ENCODE measurements at places on chromosomes 4 and X.

DNA sequence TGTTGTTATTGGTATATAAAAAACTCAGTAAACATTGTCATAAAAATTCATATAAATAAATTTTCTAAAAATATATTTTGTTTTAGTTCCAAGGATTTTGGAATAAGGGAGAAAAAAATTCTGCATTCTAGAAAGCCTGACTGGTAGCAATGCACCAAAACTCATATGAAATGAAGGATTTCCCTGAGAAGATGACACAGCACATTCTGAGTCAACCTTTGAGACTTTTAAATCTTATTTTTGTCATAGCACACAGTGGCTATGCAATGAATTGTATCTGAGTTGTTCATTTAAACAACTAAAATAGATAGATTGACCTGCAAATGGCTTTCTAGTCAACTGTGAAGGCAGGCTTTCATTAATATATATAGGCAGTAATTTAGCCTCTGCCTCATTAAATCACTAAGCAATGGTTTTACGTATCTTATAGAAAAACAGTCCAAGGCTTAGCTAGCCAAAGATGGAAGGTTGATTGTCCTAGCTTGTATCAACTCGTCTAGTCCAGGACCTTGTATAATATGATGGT lies 239.1 kb upstream of the NEIL3 start:
- DNase-seq, result no peak

DNA sequence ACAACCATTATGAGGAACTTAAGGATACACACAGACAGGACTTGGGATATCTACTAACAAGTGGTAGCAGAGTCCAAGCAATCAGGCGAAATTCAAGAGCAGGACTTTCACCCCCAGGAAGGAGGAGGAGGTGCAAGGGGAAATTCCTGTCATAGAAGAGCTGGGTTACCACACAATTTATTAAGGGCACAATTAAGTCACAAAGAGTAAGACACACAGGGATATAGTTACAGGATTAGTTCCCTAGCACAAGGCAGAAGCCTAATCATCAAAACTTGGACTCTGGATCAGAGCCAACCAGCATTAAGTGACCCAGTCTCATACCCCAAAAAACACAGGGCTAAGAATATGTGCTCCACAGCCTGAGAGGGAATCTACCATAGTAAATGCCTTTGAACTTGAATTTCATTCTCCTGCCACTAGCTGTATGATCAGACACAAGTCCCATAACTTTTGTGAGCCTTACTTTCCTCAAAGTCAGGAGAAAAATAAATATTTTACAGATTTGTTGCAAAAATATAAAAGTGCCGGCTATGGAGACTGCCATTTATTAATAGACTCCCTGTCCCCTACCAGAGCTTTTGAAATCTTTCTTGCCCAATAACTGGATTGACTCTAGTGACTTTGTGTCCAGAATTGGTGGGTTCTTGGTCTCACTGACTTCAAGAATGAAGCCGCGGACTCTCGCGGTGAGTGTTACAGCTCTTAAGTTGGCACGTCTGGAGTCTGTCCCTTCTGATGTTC lies 87.0 kb downstream of the SYNPO2 start:
- no peak for DNase-seq

- no peak for DNase-seq
These were observed 177.7 kb upstream of the PPARGC1A start for GRCh38 chr4:24067367-24068193.

- DNase-seq, result no peak
These were observed 54.4 kb downstream of the KLHL13 start for GRCh38 chrX:118062048-118062789.

DNA sequence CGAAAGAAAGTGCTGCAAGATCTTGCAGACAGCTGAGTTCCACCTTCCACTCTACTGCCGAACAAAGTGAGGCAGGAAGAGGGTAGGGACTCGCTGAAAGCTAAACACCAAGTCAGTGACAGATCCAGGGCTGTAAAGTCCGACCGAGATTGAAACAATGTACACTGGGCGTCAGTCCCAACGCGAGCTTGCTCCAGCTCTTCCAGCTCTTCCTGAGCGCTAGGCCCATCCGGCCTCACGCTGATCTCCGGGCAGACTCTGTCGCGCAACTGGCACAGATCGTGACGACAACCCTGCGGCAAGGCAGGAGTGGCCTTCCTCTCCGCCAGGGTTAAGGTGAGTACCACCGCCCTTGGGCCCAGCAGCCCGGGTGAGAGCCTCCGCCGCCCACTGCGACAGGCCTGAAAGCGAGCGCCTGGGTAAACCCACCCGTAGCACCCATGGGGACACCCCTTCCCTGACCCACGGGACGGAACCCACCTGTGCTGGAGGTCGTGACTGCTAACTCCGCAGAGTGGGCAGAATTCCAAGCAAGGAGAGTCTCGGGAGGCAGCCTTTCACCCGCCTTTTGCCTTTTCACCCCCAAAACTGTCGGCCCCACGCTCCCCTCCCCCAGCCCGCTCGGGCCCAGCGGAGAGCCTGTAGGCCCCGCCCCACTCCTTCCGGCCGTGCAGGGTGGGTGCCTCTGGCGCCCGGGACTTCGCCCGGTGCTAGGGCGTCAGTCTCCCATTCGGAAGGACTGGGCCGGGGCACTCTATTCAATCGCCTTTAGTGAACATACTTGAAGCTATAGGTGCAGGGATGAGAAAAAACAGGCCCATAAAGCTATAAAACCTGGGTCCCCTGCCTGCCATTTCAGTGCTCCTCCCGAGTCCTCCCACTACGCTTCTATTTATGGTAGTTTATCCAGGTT lies at the start of gene TMLHE:
Gene TMLHE (minus strand): TSS at position 641 of the 913 bp plus-strand sequence. CDS start 67,676 bp downstream, outside the sequence.
- DNase-seq, result peak; percentile 28

DNA sequence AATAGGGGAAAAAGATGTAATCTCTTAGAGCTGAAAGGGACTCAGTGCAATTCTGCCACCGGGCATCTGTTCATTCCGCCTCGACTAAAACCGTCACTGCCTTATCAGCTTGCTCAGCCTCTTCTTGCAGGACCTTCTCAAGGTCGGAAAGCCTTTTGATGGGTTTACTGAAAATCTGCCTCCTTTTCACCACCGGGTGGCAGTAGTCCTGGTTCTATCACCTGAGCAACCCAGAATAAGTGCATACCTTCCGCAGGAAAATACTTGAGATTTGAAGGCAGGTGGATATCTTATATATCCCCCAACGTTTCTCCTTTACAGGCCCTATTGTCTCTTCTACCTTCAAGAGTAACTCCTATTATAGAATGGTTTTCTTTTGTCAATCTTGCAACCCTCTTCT lies 103.4 kb upstream of the PAK3 start:
- DNase-seq, result peak; percentile 17

GRCh38 chr4:181952478-181952877 lies 290.7 kb upstream of the TENM3 start:
- no peak for DNase-seq

All from NCI-H2227 treated with DMSO at 0.1 percent for 48 hours (cell line).